ENCODE measurements at places on chromosomes 5 and 9. TPM values are rescaled to one million over a fixed set of nuclear protein-coding genes. Genes with fewer than 3 reads are reported as not detected.

IFNA21 gene
- total RNA-seq: not detected

AMACR gene
- total RNA-seq: 19.1 TPM

- peak; percentile 2 for DNase-seq
Measured at GRCh38 chr5:174755106-174755505, 30.7 kb downstream of the MSX2 start.

- DNase-seq: peak; percentile 35
Measured at GRCh38 chr5:65854925-65855324, 71.5 kb upstream of the ERBIN start.

TSSK1B gene
- total RNA-seq: 1.4 TPM

DNA sequence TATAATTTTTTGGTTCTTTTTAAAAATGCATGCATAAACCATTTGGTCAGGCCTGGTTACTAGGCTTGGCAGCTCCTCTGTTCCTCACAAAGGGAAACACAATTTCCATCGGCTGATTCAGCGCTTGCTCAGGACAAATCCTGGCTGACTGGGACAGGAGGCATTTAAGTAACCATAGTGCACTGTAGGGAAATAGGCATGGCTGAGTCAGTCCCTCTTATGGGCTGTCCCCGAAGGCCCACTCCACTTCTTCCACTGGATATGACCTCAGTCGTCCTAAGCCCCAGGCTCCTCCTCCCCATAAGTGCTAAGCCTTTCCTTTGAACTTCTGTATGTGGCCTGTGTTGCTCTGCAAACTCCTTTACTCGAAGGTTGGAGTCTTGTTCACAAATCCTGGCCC is 71.2 kb upstream of the GLIS3 start:
- DNase-seq: peak; percentile 92

Measured in fibroblast of the aortic adventitia (primary cell).